ENCODE measurements at places on chromosomes 6 and 20.

GRCh38 chr6:21826023-21826422 is 232.5 kb downstream of the SOX4 start:
- no peak for DNase-seq

DNA sequence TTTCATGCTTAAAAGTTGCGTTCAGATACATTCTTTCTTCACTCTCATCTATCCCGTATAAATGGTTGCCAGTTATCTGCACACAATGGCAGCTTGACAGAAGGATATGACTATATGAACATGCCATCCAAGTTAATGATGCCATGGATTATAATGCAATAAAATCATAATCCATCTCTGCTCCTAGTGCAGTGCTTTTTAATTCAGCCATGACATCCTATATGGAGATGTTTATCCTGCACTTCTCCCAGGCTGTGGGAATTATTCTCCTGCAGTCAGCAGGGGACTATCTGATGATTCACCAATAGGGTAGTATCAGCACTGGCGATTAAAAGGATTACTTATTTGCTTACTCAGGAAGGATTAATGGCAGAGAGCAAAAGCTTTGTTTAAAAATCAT is 273.8 kb downstream of the SAMD5 start:
- peak; percentile 76 for DNase-seq

DNA sequence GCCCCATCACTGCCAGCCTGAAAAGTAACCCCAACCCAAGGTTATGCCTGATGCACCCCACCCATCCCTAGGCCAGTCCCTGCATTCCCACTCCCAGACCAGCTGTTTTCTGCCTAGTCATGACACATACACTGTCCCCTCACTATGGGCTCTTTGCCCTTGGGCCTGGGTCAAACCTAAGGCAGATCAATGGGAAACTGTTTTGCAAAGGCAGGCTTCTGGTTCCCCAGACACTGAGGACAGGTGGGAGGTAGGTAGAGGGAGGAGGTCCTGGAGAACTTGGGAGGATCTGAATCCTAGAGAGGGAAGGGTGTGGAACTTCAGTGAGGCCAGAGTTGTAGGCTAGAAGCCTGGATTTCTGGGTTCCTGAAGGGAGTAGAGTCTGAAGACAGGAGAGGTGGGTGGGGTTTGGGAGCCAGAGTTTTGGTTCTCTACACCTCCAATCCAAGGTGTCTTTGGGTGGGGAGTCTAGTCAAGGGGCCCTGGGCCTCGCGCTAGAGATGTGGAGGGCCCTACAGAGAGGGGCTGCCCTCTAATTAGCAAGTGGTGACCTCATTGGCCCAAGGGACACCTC is 2.0 kb downstream of the CLIC1 start:
- DNase-seq = no peak

DNA sequence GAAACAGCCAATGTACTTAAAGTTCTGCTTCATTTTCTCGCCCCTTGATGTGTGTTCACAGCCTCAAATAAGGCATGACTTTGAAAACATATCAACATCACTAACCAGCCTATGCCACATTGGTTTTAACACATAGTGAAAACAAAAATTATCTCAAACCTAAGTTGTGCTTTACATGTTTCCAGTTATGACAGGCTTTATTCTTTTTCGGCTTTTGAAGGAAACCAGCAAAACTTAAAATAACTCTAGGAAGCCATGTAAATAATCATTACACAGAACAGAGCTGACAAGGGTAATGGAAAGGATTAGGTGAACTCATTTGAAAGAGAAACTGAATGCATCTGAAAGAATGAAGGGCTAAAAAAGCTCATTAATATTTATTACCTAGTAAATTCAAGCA is 42.1 kb downstream of the BMP5 start:
- no peak for DNase-seq

GRCh38 chr6:13187692-13188091 is 140.6 kb downstream of the TBC1D7 start:
- no peak for DNase-seq

GRCh38 chr6:159099276-159099675 is 54.5 kb upstream of the TAGAP start:
- DNase-seq = no peak

DNA sequence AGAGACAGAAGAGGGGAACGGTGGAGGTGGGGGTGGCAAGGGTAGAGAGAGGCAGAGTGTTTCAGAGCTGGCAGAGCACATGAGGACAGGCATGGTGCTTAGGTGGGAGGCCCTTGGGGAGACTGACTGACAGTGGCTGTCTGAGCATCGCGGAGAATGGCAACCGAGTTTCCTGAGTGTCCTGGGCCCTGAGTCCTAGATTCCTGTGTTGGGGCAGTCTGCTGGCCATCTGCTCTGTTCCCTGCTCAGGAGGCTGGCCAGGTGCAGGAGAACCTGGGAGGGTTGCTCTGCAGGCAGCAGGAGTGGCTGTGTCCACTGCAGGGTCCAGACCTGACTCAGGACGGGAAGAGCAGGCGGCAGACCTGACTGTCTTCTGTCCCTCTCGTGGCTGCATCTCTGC is 248.9 kb downstream of the LRFN2 start:
- no peak for DNase-seq

- DNase-seq = no peak
Measured at GRCh38 chr6:131164506-131164905, 29.2 kb downstream of the AKAP7 start.

GRCh38 chr6:137845460-137845859 is 21.6 kb upstream of the TNFAIP3 start:
- no peak for DNase-seq

DNA sequence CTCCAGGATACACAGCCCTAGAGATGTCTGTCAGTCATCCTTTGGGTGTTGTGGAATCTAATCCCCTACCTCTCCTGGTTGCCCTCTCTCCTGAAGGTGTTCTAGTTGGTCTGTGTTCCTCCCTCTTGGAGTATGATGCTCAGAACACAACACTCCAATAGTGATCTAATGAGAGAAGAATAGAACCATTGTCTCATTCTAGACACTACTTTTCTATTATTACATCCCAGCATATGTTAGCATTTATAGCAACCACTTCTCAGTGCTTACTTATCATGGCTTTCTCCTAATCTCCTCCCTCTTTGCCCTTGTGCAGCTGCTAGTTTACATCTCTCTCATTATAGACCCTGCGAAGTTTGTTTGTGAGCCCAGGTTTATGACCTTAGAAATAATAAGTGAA is 109.0 kb downstream of the UNC5CL start:
- DNase-seq = no peak

GRCh38 chr6:135095716-135096115 is 41.1 kb upstream of the HBS1L start:
- DNase-seq = no peak

GRCh38 chr6:52389626-52390360 is 27.8 kb downstream of the PAQR8 start:
- no peak for DNase-seq

DNA sequence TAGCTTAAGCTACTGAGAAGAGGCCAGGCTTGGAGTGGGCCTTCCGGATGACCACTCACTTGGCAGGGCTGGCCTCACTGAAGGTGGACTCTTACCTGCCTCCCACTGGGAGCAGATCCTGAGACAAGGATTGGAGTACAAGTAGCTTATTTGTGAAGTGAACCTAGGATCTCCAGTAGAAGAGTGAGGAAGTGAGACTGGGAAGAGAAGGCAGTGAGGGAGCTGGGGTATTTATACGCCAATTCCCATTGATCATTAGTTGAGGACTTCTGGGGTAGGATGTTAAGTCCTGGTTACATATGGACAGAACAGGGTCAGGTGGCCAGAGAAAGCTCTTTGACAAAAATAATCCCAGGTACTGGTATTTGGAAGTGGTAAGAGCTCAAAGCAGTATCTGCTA is 32.3 kb upstream of the RNF24 start:
- no peak for DNase-seq

- DNase-seq = no peak
Measured at GRCh38 chr20:51461306-51461705, 81.2 kb downstream of the NFATC2 start.

- no peak for DNase-seq
Measured at GRCh38 chr6:45555981-45556771, 178.4 kb upstream of the SUPT3H start.

DNA sequence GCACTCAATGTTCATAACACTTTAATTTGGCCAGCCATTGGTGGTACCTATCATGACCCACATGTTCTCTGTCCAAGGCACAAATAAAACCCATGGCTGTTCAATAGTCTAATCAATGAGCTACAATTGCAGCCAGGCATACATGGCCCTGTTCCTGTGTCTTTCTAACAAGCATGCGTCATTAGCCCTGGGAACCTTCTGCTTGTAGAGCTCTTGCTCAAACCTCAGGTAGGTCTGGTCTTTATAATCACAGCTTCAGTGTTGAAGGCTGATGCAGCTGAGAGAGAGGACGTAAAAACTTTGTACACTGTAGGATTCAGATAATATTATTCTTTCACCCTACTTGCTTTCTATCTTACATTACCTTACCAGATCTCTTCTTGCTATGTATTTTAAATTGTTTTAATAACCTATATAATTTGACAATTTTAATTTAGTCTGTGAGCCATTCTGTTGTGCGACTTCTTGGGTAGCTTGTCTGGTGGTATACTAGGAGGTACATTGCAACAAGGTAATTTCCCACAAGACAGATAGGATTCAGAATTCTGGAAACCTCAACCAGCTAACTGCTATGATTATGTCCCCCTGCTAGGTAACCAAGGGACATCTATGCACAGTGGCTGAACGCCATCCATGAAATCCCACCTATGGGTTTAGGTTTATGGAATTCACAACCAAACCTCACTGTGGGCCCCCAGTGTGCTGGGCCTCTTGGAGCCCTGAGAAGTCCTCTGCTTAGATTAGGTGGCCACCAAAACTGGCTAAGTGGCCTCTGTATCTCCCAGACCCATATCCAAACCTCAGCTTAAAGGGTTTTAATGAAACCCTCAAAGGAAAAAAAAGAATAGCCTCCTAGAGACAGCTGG is 55.4 kb upstream of the RIPOR2 start:
- no peak for DNase-seq

Measured in D341Med (cell line).